Left renal pelvis (tissue), 4 donors: ENCODE measurements at places on chromosomes 13 and 19. TPM values are rescaled to one million over a fixed set of nuclear protein-coding genes. Genes with fewer than 3 reads are reported as not detected.

- DNase-seq = no peak
Observed at GRCh38 chr19:38706792-38707511, 37.3 kb downstream of the CAPN12 start.

DNA sequence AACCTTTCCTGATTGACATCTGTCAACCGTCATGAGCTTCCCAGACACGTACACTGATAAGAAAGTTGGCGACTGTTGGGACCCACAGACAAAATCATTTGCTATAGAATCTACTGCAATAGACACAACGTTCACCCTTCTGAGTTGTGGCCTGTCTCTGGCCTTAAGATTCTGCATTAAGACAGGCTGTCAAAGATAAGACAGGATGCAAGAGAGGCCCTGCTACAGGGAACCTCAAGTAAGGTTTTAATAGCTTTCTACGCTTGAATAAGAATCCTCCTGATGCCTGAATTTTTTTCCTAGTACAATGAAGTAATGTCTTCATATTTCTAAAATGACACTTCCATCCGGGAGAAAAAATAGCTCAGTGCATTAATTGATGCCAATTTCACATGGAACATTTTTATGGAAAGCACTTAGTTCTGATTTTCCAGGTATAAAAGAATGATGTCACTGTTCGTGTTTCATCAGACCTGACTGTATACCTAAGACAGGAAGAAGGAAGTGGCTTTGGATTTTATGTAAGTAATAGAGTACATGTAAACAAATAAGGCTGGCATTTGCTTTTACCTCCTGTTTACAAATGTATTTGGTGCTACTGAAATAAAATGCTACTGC, 275.2 kb upstream of the GPC6 start:
- no peak for DNase-seq

The HRC gene
- polyA plus RNA-seq = 27.0 TPM

The C19orf47 gene
- 12.2 TPM for polyA plus RNA-seq

The COL5A3 gene
- polyA plus RNA-seq = 1.1 TPM

The CGB3 gene
- polyA plus RNA-seq = not detected

DNA sequence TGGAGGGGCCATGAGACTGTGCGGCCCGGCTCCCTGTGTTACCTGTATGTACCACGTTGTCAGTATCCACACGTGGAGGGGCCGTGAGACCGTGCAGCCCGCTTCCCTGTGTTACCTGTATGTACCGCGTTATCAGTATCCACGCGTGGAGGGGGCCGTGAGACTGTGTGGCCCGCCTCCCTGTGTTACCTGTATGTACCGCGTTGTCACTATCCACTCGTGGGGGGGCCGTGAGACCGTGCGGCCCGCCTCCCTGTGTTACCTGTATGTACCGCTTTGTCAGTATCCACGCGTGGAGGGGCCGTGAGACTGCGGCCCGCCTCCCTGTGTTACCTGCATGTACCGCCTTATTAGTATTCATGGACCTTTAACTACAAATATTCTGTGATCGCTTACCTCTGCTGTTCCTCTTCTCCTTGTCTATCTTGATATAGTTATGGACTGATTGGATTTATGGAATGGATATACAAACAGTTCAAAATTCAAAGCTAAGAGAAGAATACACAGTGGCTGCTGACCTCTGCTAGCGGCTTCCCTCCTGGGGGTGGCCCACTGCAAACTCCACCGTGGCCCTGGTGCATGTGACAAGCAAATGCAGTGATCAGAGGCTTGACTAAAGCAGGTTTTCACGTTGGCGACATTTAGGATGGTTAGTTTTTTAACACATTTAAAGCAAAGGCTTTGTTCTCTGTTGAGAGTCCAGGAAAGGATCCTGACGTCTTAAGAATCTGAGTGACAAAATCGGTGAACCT, 38.7 kb downstream of the ATP11A start:
- no peak for DNase-seq

DNA sequence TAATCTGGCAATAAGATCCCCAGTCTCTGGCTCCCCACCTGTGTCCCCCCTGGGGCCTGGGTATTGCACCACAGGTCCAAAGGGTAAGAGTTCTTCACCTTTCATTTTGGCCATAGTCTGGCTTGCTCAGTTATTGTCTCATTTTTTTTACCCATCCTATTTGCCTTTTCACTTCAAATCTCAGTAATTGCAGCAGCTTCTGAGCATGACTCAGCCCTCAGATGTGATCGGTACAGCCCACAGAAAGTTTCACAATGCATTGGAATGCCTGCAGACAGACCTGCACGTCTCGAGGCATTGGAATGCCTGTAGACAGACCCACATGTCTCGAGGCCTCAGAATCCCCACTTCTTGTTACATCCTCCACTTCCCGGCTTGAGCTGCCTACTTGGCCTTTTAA, 173.6 kb downstream of the NUFIP1 start:
- DNase-seq = no peak

- DNase-seq = no peak
Observed at GRCh38 chr13:38514575-38514974, 164.9 kb downstream of the UFM1 start.

The ZNF625 gene
- polyA plus RNA-seq = 6.8 TPM

GRCh38 chr19:18514800-18515682, 6.8 kb downstream of the ELL start:
- no peak for DNase-seq

The ZNF441 gene
- 12.9 TPM for polyA plus RNA-seq

GRCh38 chr19:56966225-56966696, 125.7 kb upstream of the PEG3 start:
- no peak for DNase-seq

The CPB2 gene
- 0.23 TPM for polyA plus RNA-seq

DNA sequence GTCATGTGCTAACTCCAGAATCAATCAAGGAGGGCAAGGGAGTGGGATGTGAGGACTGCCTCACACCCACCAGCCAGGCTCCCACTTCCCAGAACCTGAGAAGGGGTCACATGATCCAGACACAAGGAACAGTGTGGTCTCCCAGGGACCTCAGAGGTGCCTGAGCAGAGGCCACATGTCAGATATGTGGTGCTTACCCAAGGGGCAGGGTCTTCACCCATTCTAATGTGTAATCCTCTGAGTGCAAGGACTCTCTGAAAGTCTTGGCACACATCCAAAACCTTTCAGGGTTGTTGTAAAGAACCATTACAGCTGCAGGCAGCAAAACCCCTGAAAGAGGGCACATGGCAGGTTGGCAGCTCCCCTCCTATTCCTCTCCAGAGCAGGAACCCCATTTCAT, 656.6 kb downstream of the UQCRFS1 start:
- no peak for DNase-seq

GRCh38 chr13:78679329-78679728, 20.4 kb upstream of the OBI1 start:
- DNase-seq = no peak

The CYP2A6 gene
- polyA plus RNA-seq = not detected

The PLEKHF1 gene
- 1.4 TPM for polyA plus RNA-seq

DNA sequence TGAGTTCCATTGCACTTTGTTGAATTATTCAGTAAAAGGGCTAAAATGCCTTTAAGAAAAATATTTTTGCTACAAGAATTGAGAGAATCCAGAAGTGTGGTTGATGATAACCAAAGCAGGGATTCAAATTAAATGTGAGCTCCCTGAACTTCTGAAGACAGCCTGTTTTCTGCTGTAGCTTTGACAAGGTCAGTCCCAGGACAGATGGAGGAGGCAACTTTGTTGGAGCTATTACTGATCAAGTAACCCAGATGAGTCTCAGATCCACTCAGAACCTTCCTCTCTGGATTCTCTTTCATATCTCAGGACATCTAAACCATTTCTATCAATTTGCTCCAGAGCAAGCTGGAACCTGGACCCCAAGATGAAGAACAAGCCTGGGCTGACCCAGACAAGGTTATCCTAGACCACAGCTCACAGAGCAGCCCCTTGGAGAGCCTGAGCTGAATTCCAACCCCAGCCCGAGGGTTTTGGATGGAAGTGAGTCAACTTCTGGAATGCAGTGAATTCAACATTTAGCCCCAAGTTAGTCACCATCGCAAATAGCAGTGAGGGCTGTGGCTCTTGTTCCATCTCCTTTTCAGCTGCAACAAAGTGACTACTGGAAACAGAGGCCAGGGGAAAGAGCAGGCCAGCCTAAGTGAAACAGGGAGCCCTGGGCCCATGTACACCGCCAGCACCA, 137.8 kb upstream of the TSC22D1 start:
- no peak for DNase-seq
